ENCODE measurements at places on chromosomes 16 and 17.
A peak's percentile ranks its signal among the peaks of the same experiment; 100 is the strongest.

- no peak for DNase-seq
Observed at GRCh38 chr17:42698736-42699414, 16.5 kb downstream of the CNTNAP1 start.

GRCh38 chr16:78576941-78577340, 477.5 kb downstream of the WWOX start:
- DNase-seq: no peak

DNA sequence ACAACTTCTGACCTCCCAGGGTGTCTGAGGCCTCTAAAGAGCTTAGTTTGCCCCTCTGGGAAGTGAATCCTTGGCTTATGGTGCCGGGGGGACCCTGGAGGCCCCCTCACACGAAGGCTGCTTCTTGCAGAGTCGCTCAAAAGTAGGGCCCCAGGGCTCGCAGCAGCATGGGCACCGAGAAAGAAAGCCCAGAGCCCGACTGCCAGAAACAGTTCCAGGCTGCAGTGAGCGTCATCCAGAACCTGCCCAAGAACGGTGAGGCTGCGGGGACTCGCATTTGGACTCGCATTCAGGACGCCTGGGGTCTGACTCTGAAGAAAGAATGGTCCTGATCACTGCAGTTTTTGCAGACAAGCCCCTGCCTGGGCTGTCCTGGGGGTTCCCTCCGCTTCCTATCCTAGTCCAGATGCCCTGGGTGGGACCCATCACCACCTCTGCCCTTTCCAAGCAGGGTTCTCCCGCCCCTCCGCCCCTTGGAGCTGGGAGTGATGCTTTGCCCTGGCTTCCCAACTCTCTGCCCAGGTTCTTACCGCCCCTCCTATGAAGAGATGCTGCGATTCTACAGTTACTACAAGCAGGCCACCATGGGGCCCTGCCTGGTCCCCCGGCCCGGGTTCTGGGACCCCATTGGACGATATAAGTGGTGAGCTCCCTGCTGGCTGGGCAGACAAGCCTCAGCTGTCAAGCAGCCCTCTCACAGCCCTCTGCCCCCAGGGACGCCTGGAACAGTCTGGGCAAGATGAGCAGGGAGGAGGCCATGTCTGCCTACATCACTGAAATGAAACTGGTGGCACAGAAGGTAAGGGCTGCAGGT, 698 bp downstream of the ACBD4 start:
- no peak for DNase-seq

GRCh38 chr17:40017422-40018080, 2.3 kb downstream of the CSF3 start:
- DNase-seq: no peak

DNA sequence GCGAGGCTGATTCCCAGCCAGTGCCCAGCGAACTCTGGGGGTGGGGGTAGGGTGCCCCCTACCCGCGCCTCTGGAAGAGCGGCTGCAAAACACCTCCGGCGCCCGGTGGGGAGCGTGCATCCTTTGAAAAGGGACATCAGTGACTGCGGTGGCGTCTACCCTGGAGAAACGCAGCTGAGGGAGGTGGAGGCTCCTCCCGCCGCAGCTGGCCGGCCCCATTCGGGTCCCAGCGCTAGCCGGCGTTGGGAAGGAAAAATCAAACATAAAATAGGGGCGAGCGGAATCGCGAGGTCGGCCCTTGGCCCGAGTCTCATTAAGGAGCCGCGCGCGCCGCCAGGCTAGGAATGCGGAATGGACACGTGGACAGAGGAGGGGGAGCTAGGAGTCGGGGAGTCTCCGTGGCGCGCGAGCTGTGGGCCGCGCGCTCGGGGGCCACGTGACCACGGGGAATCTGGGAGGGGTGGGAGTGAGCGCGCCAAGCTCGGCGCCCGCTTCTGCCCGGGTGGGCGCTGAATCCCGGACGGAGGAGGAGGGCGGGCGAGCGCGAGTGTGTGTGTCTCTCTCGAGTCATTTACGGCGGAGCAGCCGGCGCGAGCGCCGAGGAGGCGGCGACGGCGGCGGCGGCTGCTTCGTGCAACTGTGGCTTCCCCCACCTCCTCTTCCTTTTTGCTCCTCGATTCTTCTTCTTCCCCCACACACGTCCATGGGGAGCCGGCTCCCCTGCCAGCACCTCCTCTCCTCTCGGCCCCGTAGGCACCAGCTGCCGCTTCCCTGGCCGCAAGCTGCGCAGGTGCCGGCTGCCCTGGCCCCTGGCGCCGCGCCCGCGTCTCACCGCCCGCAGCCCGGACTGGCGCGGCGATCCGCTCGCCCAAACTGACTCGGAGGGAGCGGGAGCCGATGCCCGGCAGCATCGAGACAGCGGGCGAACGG, at the start of gene TMEM132E:
TSS of gene TMEM132E (plus strand) at position 566 of the 930 bp plus-strand sequence. CDS start 1,495 bp downstream, outside the sequence.
- DNase-seq: no peak

DNA sequence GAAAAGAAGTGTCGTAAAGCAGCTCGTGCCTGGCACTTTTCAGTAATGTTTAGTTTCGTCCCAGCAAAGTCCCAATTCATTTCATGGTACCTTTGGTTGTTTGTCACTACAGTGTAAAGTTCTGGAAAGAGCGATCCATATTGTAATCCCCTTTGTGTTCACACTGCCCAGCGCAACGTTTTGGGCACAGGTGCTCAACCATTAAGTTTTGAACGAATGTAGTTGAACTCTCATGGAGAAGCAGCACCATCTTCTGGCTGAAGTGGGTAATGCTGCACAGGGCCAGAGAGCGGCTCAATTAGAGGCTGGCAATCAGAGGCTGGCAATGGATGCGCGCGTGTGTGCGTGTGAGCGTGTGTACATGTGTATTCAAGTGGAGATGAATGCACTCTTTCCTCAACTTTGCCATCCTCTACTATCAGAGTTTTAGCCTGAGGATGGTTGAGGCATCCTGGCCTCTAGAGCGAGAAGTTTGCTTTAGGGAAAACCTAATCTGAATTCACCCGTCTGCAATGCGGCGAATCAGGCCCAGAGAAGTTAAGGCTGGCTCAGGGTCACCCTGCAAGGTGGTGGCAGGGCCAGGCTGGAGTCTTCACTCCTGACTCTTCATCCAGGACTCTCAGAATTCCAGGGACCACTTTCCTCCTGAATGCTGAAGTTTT, 29.9 kb downstream of the DYNLL2 start:
- no peak for DNase-seq

DNA sequence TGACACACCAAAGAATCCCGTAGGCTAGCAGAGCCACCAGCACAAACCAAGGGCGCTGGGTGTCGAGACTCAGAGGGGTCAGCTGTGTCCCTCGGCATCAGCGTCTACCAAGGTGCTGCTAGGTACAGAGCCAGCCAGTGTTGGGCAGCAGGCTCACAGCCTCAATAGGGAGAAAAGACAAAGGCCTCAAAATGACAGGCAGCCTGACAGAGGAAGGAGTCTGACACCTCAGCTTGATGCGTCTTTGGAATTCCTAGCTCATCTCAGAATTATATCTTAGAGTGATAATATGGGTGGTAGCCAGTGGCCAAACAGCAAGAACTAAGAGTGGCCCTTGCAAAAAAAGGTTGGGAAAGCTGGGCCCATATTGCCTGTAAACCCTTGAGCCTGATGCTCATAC, 45.9 kb downstream of the HS3ST3B1 start:
- DNase-seq: no peak

- no peak for DNase-seq
Observed at GRCh38 chr17:64355536-64356303, 34.9 kb downstream of the PECAM1 start.

GRCh38 chr17:35695613-35696012, 35.8 kb upstream of the RASL10B start:
- DNase-seq: no peak

DNA sequence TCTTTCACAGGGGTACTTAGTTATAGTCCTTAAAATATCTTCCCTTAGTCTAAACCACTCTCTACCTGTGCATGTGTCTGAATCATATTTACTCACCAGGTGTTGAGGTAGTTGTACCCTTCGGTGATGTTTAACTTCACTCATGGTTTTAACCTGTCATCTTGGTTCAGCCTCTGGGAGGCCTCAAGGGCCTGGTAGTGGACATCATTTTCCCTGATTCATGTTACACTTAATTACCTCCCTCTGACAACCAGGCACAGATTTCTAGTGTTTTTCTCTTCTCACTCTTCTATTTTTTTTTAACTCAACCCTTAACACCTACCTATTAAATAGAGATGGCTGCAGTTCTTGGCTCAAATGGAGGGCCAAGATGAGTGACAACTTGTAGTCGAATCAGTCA, 505.4 kb downstream of the TMEM114 start:
- no peak for DNase-seq

- DNase-seq: no peak
Observed at GRCh38 chr16:12095275-12096156, 119.0 kb downstream of the SNX29 start.

DNA sequence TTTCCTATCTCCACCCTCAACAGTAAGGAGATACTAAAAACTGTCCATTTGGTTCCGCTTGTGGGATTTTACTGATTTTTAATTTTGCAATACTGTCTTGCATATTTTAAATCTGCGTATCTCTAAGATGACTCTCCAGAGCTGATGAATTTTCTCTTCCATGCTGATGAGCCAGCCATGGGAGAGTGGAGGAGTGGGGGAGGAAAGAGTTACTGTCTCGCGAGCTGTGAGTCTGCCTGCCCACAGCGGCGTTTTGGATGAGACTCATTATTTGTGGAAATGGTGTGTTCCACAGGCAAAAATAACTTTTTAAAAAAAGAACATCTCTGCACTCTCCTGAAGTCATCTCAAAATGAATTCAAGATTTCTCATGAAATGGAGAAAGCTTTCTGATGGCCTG, 34.6 kb upstream of the MYOCD start:
- DNase-seq: no peak

- no peak for DNase-seq
Observed at GRCh38 chr17:57530508-57530907, 214.6 kb downstream of the CCDC182 start.

- DNase-seq: peak; percentile 55
Observed at GRCh38 chr16:29290631-29291247, 115.8 kb downstream of the NPIPB11 start.

DNA sequence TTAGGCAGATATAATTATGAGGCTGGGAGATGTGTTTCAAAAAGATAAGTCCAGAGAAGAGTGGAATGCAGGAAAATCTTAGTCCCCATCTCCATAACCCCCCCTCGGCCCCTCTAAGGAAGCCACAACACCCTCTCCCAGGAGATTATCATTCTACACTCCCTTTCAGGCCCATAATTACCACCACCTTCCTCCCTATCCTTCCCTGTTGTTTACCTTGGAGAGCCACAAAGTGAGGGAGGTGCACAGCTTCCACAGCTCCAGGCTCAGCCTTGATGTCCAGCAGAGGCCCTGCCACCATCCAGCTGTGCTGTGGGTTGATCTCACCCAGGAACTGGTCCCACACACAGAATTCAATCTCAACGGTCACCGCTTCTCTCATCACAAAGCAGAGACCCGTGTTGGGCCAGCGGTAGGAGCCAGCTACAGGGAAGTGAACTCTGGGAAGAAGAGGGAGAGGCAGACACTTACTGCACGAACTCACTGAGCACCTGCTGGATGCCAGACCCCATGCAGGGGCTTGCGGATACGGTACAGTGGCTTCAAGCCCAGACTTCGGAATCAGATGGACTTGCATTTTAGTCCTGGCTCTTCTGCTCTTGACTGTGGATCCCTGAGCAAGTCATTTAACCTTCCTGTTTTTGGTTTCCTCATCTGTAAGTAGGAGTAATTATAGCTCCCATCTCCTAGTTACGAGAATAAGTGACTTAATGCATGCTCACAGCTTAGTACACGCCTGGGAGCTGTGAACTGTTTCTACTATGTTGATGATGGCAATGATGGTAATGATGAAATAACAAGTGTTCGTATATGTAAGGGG, 44.1 kb downstream of the MIS12 start:
- DNase-seq: no peak

DNA sequence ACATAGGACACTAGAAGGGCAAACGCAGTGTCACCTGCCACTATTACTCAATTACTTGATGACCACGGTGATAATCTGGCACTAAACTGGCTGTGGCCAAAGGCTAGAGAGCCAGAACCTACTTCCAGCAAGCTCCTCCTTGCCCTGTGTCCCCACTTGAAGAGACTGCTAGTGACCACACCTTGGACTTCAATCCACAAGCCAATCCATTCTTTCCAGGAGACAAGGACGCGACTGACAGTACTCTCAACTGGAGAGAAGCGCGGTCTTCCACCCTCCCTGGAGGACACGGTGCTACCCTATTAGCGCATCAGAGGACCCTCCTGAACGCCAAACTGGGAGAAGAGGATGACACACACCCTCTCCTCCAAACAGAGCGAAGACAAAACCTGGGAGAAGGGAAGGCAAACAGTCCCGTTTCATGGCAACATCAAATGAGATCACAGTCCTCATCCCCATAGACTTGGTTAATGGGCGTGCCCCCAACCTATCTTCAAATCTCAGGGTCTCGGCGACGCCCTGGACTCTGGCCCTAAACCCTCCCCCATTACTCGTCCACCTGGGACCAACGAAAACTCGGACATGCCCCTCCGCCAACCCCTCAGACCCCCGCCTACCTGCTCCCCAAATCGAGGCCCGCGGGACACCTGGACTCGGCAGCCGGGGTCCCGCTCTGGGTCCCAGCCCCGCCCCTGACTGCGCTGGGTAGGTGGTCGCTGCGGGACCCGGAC, 508 bp downstream of the FLCN start:
- no peak for DNase-seq
